ENCODE measurements at places on chromosomes 2 and 18. TPM values are rescaled to one million over a fixed set of nuclear protein-coding genes. Genes with fewer than 3 reads are reported as not detected.

GRCh38 chr18:8468921-8469335 is 140.3 kb upstream of the RAB12 start:
- no peaks in the 10 kb centered on the region for H3K27me3 ChIP-seq
- H3K27ac ChIP-seq = no peak overlapping the region
- no peak for DNase-seq
- no peaks in the 10 kb centered on the region for H3K36me3 ChIP-seq
- no peak overlapping the region for H3K4me3 ChIP-seq
- H3K4me1 ChIP-seq = no peaks in the 10 kb centered on the region

Gene MAP2
- 44.0 TPM for total RNA-seq

DNA sequence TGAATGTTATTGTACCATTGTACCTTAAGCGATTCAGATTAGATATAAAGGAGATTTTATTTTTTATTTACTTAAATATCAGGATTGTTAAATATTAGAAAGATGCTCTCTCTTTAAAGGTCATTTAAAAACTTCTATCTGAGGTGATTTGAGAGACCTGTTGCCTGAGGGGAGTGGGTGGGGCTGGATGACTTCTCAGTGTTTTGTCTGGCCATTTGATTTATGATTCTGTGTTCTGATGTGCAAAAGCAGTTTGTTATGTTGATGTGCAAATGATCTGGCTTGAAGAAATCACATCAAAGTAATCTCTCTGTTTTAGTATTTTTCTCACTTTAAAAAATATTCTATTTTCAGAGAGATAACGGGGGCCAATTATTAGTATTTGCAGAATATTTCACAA is 370.8 kb downstream of the NUP35 start:
- no peaks in the 10 kb centered on the region for H3K36me3 ChIP-seq
- no peaks in the 10 kb centered on the region for H3K4me1 ChIP-seq
- H3K27ac ChIP-seq = no peak overlapping the region
- no peaks in the 10 kb centered on the region for H3K27me3 ChIP-seq
- no peak overlapping the region for H3K4me3 ChIP-seq
- DNase-seq = no peak

- no peaks in the 10 kb centered on the region for H3K36me3 ChIP-seq
- no peak overlapping the region for H3K4me3 ChIP-seq
- no peaks in the 10 kb centered on the region for H3K4me1 ChIP-seq
- no peak for DNase-seq
- H3K27me3 ChIP-seq = no peaks in the 10 kb centered on the region
Measured at GRCh38 chr18:56305583-56305982, 332.8 kb downstream of the TXNL1 start.

Gene ZNF385B
- total RNA-seq = 62.3 TPM
